NB4 (cell line): ENCODE measurements at places on chromosomes 1 and 21.

GRCh38 chr1:12405325-12406210, 175.7 kb downstream of the VPS13D start:
- peak; percentile 16 for DNase-seq

GRCh38 chr1:33465316-33465715, 7.1 kb upstream of the ZSCAN20 start:
- no peak for DNase-seq

DNA sequence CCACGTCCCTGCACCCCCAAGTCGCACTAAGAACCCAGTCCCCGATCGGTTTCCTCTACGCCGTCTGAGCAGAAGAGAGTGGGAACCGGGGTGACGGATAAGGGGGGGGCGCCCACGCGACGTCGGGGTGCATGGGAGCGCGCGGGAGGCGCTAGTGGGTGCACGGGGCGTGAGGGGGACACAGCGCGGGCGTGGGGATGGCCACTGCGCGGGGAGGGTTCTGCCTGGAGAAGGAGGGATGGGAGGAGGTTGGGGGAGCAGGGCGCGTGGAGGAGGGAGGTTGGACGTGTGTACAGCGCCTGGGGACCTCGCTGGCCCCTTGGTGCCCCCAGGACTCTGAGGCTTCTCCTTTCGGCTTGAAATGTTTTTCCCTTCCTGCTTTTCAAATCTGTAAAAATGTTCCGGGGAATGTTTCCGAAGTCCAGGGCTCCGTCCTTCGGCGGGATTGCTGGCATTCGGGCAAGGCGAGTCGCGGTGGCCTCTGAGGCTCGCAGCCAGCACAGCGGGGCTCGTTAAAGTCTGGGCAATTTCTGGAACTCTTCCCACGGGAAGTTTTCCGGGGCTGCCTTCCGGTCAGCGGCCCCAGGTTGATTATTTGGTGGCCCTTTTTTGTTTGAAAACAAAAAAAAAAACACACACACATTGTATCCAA, 13.1 kb downstream of the RNF220 start:
- DNase-seq: no peak

DNA sequence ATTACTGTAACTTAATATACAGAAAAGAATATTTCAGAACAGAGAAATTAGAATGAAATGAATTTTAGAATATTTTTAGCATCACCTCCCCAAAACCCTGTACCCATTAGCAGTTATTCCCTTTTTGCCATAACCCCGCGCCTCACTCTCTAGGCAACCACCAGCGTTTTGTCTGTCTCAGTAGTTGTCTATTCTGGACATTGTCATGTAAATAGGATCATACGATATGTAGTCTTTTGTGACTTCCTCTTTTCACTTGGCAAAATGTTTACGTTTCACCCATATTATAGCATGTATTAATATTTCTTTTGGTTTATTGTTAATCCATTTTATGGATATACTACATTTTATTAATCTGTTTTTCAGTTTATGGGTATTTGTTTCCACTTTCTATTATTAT, 24.9 kb downstream of the SOAT1 start:
- peak; percentile 14 for DNase-seq

DNA sequence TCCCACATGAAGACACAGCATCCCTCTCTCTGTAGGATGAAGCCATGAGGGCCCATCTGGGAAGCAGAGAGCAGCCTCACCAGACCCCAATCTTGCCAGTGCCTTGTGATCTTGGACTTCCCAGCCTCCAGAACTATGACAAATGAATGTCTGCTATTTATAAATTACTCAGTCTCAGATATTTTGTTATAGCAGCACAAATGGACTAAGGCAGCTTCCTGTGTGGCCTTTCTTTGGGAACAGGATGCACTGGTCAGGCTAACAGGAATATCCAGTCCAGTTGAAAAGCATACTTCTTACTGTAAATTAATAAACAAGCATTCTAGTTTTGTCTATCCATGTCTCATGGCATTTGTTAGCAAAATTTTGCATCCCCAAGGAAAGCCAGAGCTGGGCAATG, 134.1 kb upstream of the ETV3 start:
- DNase-seq: no peak

GRCh38 chr1:244860914-244861610, 3.3 kb downstream of the HNRNPU start:
- DNase-seq: no peak
